ENCODE measurements at places on chromosomes 6 and 20.
A peak's percentile ranks its signal among the peaks of the same experiment; 100 is the strongest.

- DNase-seq = no peak
These were observed 60.8 kb downstream of the ECT2L start for GRCh38 chr6:138856654-138857053.

DNA sequence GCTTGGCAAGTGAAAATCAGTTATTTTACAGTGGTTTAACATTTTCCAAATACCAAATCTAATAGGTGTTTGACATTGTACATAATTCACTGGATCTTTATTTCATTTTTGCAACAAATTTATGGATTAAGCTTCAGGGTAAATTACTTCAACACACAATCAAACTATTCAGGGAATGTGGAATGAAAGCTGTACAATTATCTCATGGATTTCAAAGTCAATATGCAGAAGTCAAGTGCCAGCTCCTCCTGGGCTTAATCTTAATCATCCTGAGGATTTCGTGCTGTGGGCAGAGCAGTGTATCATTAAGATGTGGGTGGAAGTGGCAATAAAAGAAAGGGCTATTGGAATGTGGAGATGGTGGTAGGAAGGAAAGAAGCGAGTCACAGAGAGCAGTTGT lies 548.8 kb downstream of the COL12A1 start:
- DNase-seq = no peak

GRCh38 chr6:157774153-157775135 lies 48.6 kb upstream of the SNX9 start:
- no peak for DNase-seq

GRCh38 chr6:103027271-103027931 lies 1633.9 kb downstream of the GRIK2 start:
- DNase-seq = no peak

DNA sequence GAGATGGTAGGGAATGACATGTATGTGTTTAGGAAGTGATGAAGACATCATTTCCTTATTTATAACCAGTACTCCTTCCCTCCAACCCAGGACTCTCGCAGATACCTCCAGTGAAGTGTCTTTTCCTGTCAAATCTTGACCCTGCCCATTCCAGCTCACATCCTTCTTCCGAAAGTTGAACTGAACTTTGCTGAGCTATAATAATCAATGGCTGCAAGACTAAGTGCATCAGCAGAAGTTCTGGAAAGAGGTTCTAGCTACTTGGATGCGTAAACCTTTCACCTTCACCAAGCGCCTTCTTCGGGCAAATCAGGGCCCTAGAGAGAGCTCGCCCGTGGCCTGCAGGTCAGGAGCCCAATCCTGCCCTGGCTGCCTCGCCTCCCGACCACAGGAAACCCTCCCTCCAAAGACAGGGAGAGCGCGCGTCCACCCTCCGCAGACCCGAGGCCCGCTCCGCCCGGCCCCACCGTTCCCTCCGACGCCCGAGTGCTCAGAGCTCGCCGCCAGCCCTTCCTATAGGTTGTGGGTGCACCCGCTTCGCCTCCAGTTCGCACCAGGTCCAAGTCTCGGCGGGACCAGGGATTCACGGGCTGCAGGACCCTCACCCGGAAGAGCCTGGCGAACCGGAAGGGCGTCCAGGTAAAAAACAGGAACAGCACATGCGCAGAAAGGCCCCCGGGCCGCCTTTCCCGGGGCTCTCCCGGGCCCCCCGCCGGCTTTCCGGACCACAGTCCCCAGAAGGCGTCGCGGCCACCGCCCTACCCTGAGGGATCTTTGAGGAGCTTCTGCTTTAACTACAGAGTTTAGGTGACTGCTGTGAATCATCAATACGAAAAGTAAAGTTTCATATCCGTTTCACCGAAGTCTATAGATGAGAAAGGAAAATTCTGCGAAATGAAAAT lies at the start of gene ZNF334:
Gene ZNF334, minus strand, starts transcription at position 617 of the 902 bp plus-strand sequence. CDS start 1,457 bp downstream, outside the sequence.
- no peak for DNase-seq

- DNase-seq = no peak
These were observed 618.8 kb upstream of the POU3F2 start for GRCh38 chr6:98215531-98215930.

DNA sequence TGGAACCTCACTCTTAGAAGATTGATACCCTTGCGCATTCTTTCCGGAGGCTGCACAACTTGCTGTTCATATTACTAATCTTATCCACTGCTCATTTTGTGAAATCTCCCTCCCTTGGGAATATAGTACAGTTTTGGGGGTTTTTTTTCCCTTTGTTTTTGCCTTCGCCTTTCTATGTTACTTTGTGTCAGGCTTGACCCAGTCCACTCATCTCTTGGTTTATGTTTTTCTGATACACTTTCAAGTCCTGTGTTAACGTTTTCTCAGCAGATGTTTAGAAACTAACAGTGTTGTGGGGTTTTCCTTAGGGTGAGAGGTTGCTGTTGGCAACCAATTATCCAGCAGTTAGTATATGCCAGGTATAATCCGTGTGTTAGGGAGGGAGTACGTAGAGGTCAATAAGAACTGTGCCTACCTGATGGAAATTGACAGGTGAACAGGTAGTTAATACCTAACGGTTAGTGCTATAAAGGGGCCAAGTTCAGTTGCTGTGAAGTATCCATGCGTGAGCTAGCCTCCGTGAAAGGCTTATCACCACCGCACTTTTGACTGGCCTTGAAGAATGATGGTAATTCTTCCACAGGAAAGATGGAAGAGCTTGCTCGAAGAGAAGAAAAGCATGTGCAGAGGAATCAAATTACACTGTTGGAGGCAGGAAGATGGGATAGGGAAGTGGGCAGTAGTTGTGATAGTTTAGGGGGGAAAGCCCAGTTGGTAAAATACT lies 1.4 kb downstream of the NFYA start:
- DNase-seq = no peak

DNA sequence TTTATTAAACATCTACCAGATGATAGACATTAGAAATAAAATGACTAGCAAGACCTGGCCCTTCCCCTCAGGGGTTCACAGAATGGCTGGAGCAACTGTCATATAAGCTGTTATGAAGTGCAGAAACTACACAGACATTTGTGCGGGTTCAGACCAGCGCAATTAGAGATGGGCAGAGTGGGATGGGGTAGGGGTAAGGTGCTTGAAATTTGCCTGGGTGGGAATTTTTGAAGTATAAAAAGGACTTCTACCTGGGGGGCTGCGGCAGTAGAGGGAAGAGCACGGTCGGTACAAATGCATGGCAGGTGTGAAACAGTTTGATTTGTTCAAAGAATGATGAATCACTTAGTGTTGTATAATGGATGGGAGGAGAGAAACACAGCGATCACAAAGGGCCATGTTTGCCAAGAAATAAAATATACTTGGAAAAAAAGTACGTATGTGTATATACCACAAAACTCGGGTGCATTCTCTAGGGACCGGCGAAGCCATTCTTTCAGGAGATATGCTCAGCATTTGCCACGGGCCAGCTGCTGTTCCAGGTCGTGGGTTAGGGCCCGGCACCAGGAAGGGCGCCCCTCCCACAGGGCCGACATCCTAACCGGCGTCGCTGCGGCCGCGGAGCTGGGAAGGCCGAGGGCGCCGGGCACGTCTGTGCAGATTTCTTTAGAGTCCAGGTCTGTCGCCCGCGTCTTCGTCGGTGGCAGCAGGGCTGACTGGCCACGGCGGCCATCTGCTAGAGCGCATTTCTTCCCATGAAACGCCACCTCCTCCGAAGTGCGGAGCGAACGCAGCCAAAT lies 809 bp upstream of the NOL7 start:
- peak; percentile 78 for DNase-seq
